Ascending aorta (tissue), 2 donors: ENCODE measurements at places on chromosomes 13 and 19.
A peak's percentile ranks its signal among the peaks of the same experiment; 100 is the strongest.

DNA sequence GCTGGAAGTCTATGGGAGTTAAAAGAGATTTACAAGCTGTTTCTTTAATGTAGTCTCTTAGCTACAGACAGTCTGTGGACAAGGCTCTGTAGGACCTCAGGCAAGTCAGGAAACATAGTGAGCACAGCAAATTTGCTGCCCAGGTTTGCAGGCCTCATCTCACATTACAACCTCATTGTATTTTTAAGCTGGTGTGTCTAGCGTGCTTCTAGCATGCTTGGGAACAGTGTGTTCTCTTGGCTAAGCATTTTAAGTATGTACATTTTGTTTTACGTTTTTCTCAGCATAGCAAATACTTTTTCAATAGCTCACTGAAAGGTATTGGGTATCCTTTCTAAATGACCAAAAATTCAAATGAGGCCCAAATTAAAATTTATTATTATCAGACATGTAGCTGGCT lies 113.2 kb downstream of the STARD13 start:
- no peak for DNase-seq

DNA sequence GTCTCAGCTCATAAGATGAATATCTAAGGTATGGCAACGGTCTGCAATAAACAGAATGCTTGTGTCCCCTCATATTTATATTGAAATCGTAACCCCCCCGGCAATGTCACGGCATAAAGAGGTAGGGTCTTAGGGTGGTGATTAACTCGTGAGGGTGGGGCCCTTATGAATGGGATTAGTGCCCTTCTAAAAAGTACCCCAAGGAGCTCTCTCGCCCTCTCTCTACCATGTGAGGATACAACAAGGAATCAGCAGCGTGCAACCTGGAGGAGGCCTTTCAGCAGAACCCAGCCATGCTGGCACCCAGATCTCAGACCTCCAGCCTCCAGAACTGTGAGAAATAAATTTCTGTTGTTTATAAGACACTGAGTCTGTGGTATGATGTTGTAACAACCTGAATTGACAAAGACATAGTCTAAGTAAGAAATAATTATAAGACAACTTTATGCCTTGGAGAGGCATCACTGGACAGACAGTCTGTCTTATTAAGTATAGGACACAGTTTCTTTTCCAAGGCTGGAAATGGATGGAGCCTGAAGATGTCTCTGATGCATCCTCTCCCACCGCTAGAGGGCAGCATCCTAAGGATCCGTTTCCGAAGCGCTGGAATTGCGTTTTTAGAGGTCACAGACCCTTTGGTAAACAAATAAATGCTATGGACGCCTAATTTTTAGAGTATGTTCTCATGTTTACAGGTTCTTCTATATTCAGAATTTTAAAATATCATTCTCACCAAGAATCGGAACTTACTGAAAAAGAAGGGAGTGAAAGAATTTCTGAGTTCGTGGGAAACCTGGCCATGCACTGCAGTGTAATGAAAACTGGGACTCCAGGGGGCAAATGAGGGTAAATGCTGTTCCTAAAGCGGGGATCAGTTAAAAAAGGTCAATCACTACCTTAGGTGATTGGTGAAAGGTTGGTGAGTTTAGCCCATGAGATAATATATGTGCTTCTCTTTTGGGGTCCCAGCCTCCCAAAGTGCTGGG lies 13.3 kb upstream of the LEUTX start:
- no peak for DNase-seq

DNA sequence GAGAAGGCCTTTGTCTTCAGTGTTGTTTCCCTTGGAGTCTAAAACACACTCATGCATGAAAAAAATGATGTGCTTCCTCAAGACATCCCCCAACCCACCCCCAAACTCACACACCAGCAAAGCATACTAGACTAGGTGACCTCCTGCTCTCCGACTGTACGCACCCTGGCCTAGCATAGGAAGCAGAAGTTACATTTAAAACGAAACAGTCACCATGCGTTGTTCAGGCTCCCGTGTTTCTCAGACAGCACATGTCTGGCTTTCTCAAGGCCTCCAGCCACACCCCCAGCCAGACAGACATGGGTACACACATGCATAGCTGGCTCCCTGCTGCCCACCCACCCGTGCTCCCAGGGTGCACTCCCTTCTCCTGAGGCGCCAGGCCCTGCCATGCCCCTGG lies 28.7 kb upstream of the C1QTNF9 start:
- no peak for DNase-seq

DNA sequence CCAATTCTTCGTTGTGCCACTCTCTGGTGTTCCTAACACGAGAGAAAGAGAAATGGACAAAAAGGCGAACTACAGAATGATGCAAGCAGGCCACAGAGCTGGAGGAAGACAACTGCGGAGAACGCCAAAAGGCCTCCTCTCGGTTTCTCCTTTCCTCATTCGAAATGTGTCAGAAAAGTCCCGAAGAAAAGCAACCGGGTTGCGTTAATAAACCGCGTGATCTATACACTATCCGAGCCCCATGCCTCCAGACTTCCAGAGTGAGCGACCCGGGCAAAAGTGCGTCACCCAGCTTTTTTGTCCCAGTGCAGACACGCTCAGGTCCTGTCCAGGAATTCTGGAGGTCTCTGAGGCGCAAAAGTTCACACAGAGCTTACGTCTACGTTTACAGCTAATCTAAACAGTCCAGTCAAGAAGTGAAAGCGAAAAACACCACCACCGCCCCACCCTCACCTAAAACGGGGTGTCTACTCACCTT lies 413 bp downstream of the N4BP2L2 start:
- no peak for DNase-seq

DNA sequence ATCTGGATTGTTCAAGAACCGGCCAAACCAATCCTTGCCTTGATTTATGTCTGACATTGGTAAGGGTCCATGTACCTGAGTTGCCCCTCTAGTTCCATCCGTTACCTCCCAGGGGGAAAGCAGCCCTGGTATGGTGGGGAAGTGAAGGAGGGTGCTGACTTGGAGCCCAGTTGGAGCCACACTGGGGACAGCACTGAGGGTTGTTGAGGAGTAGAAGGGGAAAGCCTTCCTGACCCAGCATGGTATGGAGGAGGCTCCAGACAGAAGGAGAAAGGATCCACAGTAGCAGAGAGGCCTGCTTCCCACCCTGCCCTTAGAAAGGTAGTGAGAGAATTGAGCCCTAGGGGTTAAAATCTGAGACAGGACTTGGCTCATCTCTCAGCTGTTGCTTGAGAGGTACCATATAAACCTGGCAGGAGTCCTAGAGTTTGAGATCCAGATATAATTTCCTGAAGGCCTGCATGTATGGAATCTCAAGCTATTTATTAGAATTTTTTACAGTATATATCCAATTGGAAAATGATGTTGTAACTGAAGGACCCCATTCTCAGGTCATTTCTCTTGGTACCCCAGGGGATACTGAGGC lies 16.7 kb upstream of the FCGBP start:
- DNase-seq, result peak; percentile 19

GRCh38 chr19:12669270-12670158 lies 2.9 kb downstream of the WDR83 start:
- DNase-seq, result peak; percentile 86

DNA sequence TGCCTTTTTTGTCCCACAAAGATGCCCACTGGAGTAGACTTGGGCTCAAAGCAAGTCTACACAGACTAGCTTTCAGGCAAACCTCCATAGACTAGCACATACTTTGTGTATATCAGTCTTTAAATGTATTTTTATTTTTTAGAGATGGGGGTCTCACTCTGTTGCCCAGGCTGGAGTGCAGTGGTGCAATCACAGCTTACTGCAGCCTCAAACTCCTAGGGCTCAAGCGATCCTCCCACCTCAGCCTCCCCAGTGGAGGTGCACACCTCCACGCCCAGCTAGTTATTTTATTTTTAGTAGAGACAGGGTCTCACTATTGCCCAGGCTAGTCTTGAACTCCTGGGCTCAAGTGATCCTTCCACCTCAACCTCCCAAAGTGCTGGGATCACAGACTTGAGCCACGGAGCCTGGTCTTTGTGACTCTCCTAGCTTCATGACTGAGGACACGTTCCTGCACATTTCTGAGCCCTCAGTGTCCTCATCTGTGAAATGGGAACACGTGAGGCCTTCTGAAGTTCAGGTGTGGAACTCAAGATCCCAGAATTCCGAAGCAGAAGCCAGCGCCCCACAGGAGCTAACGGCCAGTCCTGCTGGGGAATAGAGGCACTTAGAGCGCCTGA lies 5.1 kb upstream of the TPM4 start:
- DNase-seq, result no peak

DNA sequence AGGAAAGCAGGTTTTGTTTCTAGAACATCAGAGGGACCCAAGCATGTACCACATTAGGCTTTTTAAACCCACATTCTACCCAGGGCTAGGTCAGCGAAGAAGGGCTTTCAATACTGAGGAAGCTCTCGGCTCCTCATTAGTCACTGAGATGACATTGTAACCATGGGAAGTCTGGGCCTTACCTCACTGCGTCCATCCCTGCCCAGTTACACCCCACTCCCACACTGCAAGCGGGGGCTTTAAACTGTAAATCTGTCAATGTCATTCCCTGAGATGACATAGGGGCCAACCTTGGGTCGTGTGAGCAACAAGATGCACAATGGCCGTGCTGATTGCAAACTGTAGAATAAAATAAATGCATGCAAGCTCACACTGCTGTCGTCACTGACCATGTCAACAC lies 21.7 kb upstream of the TFDP1 start:
- DNase-seq, result no peak

DNA sequence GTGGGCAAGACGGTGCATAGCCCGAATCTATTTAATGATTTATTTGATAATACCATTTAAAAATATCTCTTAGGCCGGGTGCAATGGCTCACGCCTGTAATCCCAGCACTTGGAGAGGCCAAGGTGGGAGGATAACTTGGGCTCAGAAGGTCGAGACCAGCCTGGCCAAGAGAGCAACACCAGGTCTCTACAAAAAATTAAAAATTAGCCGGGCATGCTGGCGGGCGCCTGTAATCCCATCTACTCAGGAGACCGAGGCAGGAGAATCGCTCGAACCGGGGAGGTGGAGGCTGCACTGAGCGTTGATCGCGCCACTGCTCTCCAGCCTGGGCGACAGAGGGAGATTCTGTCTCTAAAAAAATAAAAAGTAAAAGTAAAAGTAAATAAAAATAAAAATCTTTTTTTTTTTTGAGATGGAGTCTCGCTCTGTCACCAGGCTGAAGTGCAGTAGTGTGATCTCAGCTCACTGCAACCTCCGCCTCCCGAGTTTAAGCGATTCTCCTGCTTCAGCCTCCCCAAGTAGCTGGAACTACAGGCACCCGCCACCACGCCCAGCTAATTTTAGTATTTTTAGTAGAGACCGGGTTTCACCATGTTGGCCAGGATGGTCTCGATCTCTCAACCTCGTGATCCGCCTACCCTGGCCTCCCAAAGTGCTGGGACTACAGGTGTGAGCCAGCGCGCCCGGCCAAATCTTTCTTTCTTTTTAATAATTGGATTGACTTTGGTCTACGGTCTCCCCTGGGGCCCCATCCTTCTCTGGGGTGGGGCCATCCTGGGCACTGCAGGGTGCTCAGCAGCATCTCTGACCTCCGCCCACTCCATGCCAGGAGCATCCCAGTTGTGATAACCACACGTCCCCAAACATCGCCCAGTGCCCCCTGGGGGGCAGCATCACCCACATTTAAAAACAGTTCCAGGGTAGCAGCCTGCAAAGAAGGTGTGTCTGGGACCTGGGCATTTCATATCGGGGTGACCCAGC lies 90.7 kb downstream of the GNG7 start:
- DNase-seq, result no peak
